ENCODE measurements at places on chromosomes 1 and 21. TPM values are rescaled to one million over a fixed set of nuclear protein-coding genes. Genes with fewer than 3 reads are reported as not detected.
A peak's percentile ranks its signal among the peaks of the same experiment; 100 is the strongest.

- no peak for DNase-seq
These were observed 16.2 kb downstream of the IFI44 start for GRCh38 chr1:78665809-78666208.

DNA sequence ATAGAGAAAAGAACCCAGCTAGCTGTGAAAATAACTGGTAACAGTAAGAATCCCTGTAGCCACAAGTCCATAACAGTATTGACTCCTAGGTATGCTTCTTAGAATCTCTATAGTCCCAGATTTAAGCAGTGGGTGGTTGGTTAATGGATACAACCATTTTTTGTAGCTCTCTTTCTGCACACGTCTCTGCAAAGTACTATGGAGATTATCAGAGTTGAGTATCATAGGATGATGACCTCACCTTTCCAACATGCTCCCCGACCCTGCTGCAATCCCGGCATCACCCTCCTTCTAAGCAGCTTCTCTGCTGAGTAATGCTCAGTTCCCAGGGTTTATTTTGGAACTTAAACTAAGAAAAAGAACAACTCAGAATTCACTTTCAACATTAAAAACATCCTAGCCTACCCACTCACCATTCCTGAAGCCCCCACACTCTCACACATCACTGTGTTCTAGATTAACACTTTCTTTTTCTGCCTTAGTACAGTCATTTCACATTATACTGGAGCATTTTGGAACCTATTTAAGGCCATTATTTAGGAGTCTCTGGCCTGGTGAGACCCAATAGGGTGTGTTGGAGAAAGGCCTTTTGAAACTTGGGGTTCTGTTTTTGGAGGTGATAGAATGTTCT is 2.7 kb downstream of the MLLT11 start:
- no peak for DNase-seq

DNA sequence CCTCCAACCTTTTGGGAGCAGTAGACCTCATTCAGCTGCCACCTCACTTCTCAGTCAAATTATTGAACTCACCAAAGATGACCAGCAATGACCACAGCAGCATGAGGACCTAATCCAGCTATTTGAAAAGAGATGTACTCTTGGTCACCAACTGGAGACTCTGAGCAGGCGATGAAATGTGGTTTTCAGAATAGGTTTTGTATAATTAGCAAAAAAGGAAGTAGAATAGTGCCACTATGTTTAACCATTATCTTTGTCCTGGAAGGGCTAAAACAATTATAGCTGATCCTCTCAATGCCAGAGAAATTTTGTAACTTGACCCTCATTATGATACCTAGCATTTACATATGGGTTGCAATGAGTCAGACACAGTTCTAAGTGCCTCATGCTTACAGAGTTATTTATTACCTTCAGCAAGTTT is at the start of gene FCRL2:
Gene FCRL2, minus strand, starts transcription at position 162 of the 421 bp plus-strand sequence. Its CDS starts 59 bp downstream, at position 103.
- DNase-seq: peak; percentile 30

DNA sequence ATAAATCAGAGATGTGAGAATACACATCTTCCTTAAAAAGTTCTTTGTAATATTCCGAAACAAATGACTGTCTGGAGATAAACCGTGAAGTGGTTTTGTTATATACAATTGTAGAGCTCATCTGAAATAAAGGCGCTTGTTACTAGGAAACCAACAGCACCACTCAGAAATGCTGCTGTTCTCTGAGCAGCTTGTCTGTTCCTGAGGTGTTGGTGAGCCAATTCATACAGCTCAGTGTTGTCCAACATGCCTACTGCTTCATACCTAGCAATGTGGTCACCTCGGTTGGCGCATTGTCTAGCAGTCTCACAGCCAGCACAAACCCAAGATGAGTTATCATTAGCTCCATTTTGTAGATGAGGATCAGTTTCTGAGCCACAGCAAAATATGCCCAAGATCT is 44.4 kb downstream of the GFI1 start:
- no peak for DNase-seq

- no peak for DNase-seq
These were observed 53.9 kb downstream of the DMRTB1 start for GRCh38 chr1:53512807-53513755.

DNA sequence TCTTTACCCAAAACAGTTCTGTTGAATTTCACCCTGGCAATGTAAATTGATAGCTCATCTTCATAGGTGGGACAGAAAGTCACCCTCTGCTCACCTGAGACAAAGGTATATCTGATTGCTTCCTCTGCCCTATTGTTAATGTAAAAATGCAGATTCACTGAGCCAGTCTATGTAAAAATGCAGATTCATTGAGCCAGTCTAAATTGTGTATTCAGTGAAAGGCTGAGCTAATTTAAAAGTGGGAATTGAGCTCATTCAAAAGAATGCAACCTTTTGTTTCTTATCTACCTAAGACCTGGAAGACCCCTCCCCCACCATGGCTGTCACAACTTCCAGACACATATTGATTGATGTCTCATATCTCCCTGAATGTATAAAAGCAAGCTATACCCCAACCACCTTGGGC is 4.8 kb upstream of the MYSM1 start:
- DNase-seq: no peak

GRCh38 chr1:3312310-3312897 is 142.1 kb upstream of the ARHGEF16 start:
- DNase-seq: no peak

DNA sequence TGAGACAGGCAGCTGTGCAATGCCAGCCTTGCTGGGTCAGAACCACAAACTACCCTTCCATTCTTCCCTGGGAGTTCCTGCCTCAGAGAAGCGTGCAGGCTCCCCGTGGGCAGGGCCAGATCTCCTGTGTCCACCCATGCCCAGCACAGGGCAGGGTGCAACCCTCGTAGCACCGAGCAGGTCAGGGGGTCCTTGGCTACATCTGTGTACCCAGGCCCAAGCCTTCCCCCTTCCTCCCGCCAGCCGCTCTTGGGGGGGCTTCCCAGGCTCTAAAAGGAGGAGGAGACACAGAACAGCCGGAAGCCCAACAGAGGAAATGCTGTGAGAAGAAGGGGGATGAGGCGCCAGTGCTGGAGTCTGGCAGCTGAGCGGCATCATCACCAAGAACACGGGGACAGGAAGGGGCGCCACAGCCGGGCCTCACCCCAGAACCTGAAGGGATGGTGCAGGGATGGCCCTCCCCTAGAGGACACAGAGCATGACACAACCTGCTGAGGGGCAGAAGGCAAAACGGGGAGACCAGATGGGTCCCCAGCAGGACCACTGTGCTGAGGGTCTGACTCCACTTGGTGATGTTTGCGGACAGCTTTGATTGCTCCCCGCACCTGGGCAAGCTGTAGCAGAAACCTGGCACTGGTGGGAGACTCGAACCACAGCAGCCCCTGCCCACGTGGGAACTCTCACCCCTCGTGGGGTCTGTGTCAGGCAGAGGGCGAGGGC is 233.2 kb downstream of the NPHP4 start:
- no peak for DNase-seq

CELA3A gene
- 9.0 TPM for total RNA-seq

DNA sequence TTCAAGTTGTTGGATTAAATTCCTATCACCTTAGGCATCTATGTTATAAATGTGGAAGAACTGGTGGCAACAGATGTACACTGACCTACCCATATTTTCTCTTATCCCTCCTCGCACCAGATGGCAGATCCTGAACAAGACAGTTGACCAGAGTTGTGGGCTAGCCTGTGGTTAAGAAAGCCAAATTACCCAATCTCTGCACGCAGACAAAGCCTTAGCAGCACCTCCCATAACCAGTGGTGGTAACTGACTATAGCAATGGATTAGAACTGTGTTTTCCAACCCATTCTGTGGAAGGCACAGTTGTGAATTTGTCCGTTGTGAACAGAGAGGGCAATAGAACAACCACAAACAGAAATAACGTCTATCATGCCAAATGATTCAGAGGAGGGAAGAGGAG is 20.6 kb downstream of the ABCB10 start:
- DNase-seq: no peak

DNA sequence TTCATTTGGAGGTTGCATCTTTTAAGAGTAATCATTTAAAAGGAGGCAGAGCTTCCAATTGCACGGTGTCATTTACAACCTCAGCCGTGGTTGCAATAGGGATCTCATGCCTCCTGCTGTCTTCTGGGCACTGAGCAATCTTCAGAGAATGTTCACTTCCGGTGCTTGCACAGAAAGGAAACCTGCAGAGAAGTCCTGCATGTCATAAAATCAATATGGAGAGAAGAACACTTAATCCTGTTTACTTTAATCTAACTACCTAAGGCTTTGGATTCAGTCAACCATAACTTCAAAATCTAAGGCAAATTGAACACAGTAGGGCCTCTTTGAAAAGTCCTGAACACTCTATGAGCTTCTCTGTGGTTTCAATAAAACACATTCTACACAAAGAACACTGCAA is 11.3 kb upstream of the MAP10 start:
- DNase-seq: no peak

DNA sequence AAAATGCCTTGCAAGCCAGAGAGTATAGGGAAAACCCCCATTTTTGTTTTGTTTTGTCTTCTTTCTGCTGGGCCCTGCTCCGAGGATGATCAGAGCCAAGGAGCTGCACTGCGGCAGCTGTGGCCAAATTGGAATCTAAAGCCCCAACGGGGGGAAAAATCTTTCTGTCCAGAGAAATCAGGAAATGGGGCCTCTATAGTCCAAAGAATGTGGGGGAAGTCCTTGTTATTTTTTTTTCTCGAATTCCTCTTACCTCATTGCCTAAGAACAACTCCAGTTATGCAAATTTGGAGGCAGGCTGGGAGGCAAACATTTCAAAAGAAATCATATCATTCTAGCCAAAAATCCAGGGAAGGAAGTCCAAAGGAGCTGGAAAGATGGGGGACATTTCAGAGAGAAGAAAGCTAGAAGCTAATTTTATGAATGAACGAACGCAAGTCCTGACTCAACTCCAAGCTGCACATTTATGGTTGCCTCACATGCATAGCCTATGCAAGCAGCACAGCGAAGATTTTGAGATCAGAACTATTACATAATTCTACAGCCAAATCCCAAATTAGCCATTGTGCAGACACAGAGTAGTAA is 263.2 kb downstream of the KCTD3 start:
- no peak for DNase-seq

CFAP141 gene
- not detected for total RNA-seq

DNA sequence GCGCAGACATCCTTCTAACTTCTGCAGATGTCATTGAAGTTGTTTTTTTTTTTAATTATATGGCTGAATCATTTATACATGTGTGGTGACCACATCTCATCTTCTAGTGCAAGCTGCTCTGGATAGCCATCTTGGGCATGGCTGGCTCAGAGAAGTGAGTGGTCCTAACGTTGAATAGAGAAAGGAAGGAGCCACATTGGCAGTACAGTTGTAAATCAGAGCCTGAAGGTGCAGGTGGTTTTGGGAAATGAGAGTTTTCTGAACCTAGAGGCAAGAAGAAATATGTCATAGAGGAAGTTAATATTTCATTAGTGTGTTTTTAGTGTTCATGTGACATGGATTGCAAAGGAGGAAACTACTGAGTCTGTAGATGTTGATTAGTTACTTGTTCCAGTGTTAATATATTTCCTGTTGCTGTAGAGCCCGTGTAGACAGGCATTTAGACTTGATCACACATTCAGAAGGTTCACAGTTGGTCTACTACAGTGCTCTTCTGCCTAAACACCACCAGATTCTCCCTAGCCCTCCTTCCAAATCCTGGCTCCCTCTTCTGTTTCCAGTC is 163.7 kb downstream of the ROR1 start:
- no peak for DNase-seq

DNA sequence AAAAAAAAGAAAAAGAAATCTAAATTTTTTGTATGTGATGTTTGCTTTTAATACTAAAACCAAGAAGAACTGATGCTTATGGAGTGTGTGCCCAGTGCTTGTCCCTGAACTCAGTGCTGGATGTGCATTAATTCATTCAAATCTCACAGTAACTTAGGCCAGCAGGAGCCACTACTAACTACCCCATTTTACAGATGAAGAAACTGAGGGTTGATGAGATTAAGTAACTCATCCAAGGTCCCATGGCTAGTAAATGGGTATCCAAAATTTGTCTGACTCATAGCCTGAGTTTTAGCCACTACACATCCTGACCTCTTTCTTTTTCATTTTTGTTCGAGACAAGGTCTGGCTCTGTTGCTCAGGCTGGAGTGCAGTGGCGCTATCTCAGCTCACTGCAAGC is 127.9 kb downstream of the CCDC185 start:
- DNase-seq: no peak

DNA sequence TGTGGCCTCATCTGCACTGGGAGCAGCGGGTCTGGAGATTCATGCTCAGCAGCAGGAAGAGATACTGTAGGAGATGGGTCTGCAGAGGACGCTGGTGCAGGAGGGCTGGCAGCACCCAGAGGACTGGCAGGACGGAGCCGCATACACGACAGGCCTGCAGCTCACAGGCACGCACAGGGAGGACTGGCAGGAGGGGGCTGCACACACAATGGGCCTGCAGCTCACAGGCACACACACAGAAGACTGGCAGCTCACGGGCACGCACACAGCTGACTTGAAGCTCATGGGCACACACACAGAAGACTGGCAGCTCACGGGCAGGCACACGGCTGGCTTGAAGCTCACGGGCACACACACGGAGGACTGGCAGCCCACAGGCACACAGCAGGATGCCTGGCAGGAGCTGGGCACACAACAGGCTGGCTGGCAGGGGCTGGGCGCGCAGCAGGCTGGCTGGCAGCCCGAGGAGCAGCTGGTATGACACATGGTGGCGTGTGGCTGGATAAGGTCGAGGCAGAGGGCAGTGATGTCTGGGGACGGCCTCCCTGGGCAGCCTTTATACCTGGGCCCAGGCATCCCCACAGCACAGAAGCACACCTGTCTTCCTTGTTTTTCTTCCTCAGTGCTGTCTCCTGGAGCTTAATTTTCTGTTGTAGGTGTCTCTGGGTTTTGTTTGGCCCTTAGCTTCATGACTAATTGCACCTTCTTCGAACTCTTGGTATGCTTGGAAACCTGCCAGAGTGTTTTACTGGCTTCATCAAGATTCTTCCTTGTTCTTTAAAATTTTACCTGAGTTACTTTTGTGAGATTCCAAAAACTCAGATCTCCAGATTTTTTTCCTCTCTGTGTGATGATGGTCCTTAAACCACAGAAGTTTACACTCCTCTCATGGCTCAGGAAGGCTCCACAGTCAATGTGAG is at the start of gene KRTAP12-2:
Gene KRTAP12-2, minus strand, starts transcription at position 527 of the 920 bp plus-strand sequence. Its CDS starts 41 bp downstream, at position 486.
- DNase-seq: no peak

- DNase-seq: no peak
These were observed 201.2 kb upstream of the PTGFR start for GRCh38 chr1:78289603-78290002.

- DNase-seq: no peak
These were observed 2.3 kb upstream of the KCNC4 start for GRCh38 chr1:110207831-110208230.

UMODL1 gene
- total RNA-seq: not detected

- no peak for DNase-seq
These were observed 302.7 kb downstream of the HHAT start for GRCh38 chr1:210631399-210631798.

DNA sequence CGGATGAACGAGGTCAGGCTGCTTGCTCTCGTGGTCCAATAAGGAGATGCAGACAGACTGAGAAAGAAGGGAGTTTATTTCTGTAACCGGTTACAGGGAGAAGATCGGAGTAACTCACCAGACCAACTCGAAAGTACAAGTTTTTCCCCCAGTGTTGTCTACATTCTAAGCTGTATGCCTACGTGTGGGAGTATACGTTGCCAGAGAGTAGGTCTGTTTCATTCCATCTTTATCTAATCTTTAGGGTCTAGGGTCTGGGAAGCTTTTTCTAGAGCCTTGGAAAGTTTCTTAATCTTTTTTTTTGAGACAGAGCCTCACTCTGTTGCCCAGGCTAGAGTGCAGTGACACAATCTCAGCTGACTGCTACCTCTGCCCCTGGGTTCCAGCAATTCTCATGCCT is 4.7 kb upstream of the PADI1 start:
- no peak for DNase-seq

- DNase-seq: no peak
These were observed 62.6 kb downstream of the KIF21B start for GRCh38 chr1:200960948-200961340.

- DNase-seq: no peak
These were observed 37.6 kb downstream of the RUNX3 start for GRCh38 chr1:24892188-24893153.

Measured in GM12878 (cell line).